ENCODE measurements at places on chromosomes 1 and 21.

GRCh38 chr1:32199043-32199716, 1.2 kb upstream of the CCDC28B start:
- DNase-seq, result no peak

DNA sequence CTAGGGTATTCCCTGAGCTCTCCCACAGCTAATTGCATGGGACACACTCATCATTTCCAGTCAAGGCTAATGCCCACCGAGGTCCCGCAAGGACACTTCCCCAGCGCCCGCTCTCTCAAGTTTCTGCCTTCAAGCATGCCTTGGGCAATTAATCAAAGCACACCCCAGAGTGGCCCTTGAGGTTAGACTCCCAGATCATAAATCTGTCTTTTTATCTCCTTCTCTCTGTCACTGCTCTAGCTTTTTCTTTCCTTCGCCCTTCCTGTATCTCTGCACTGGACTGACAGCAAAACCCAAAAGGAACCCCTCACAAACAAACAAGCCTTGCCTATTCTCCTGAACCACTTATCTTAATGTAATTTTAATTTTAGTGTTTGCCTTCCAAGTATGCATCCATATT, 7.9 kb upstream of the EXOSC10 start:
- no peak for DNase-seq

DNA sequence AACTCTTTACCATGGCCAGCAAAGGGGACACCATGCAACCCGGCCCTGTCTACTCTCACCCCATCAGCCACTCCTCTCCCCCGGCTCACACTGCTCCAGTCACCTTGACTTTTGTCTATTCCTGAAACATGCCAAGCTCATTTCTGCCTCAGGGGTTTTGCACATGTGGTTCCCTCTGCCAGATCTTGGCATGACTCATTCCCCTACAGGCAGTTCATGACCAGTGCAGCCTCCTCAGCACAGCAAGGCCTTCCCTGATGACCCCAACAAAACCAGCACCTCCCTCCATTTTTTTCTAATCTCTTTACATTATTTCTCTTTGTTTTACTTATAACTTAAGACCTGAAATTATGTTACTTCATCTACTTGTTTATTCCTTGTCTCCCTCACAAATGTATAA, 58.6 kb upstream of the GJB5 start:
- no peak for DNase-seq

- DNase-seq, result no peak
Measured at GRCh38 chr1:1669468-1670440, 10.9 kb upstream of the CDK11B start.

GRCh38 chr1:13813398-13814012, 113.5 kb downstream of the PRDM2 start:
- no peak for DNase-seq

GRCh38 chr1:237664348-237664747, 226.4 kb downstream of the ZP4 start:
- DNase-seq, result no peak

DNA sequence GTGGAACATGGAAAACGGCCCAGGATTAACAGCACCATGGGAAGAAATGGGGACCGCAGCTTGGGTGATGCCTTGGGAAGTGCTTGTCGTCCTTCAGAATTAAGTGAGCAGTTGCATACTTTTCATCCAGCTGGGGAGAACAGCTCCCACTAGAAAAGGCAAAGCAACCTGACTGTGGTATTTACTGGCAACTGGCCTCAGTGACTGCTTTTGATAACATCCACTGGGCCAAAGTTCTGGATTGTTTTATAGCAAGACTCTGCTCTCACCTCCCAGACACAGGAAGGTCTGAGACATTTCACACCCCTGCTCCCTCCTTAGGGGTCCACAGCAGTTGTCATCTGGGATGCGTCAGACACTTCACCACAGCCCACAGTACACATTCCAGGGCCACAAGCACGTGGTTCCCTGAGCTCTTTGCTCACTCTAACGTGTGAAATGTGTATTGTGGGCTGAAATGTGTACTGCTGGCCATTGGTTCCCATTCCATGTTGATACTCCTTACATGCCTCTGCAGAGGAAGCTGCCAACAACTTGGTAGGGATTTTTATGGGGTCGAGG, 6.6 kb downstream of the PAPPA2 start:
- no peak for DNase-seq

- DNase-seq, result no peak
Measured at GRCh38 chr1:55679971-55680370, 464.8 kb upstream of the USP24 start.

DNA sequence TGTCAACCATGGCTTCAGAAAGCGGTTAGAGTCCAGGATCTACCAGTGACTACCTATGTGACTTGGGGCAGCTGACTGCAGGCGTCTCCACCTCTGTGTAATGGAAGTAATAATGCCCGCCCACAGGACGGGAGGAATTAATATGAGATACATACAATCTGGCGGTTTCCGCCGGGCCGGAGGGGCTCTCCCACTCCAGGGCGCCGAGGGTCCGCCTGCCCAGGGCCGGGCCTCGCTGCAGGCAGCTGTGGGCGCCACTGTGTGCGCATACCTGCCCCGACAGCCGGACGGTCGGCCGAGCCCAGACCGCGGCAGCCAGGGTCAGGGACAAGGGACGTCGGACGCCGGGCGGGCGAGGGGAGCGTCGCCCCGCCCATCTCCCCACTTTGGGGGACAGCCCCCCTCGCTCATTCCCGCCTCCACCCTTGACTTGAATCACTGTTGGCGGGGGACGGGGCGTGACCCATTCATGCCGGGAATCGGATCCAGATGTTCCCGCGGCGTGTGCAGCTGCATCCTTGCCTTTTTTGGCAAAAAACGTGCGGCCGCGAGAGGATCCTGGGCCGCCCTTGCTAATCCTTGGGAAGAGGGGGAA, 6.0 kb upstream of the SF3A3 start:
- no peak for DNase-seq

DNA sequence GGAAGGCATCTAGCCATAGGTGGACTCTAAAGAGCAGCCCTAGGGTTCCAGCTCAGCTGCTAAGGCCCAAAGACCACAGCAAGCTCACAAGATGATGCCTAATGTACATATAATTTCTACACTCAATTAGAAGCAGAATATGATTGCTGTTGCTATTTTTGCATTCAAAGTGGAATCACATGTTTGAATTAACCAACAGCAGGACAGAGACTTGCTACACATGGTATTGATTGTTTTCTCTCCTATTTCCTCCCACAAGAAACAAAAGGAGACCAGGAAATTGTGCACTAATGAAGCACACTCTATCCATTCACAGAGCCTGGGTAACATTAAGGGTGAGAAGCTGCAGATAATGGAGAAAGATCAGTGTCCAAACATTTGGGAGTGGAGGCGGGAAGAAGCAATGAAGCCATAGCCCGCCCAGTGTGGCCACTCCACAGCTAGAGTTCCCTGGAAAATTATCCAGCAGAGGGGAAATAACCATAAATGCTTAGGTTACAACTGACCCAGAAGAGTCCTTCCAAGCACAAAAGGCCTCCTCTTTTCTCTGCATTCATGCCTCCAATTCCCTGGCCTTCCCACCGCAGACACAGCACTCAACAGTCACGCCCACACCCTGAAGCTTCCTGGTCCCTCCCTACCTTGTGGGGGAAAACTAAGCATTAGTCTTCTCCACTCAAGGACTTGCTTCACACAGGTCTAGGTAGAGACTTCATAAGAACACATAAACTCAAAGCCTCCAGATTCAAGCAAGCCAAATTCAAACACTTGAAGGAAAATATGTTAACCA, 7.5 kb downstream of the CNN3 start:
- no peak for DNase-seq

DNA sequence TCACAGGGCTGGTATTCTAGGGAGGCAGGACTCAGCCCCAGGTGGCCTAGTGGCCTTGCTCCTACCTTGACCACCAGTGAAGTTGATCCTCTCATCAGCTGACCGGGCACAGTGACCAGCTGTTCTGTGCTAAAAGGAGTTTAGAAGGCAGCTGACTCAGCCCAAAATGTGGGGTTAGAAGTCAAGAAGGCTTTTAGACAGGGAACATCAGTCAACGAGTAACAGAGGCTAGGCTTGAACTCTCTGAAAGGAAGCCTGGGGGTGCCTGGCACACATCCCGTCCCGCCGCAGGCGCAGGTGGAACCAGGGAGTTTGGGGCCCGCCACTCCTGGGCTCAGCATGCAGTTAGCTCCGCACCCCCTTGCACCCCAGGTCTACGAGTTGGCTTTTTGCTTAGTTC, 114.9 kb upstream of the SLC45A1 start:
- DNase-seq, result no peak

DNA sequence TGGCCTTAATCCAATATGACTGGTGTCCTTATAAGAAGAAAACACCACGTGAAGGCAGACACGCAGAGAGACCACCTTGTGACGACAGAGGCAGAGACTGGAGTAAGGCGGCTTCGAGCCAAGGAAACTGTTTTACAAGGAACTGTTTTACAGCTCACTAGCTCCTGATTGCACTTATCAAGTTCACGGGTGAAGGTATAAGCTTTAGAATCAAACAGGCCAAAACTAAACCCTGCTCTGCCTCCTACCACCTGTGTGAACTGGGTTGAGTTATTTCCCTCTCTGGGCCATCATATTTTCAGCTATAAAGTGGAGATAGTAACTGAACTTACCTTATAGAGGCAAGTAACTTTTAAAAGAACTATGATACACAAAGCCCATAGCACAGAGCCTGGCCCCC, 166.9 kb upstream of the NFIA start:
- DNase-seq, result no peak

Measured in G401 (cell line).